Heart right ventricle (tissue), 16 donors: ENCODE measurements at places on chromosomes 12 and 14. TPM values are rescaled to one million over a fixed set of nuclear protein-coding genes. Genes with fewer than 3 reads are reported as not detected.

CLEC14A gene
- 45.9 TPM for total RNA-seq

DNA sequence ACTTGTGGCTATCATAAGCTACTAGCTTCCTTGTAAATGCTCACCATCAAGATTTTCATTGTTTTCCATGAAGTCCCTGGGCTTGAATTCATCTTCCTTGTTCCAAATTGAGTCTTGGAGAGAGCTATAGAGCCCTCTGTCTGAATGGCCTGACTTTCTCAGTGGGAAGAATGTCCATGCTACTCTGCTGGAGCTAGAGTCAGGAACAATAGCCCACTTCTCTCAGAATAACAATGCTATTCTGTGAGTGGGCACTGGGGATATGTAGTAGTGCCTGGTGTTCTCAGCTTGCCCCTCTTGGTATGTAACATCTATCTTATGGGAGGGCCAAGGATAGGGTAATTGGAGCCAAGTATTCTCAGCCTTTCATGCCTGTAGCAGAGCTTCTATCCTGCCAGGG is 127.6 kb upstream of the TRHDE start:
- DNase-seq = no peak

PIWIL1 gene
- not detected for total RNA-seq

DNA sequence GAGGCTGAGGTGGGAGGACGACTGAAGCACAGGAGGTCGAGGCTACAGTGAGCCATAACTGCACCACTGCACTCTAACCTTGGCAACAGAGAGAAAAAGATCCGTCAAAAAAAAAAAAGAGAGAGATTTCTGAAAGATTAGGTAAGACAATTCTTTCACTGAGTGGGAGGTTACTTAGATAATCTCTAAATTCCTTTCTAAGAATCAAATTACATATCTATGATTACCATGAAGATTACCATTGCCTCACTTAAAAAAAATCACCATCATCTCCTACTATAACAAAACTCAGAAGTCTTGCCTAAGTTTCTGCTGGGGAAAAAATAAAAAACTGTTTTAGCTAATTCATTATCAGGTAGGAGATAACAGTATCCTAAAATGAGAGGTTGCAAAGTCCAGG is 366.7 kb downstream of the DUSP6 start:
- DNase-seq = no peak
